Activated gamma-delta T cell treated with anti-CD3 and anti-CD28 coated beads, Interleukin-2, amount 50 U/mL, for 16 hours (primary cell): ENCODE measurements at places on chromosomes 7 and 10.

DNA sequence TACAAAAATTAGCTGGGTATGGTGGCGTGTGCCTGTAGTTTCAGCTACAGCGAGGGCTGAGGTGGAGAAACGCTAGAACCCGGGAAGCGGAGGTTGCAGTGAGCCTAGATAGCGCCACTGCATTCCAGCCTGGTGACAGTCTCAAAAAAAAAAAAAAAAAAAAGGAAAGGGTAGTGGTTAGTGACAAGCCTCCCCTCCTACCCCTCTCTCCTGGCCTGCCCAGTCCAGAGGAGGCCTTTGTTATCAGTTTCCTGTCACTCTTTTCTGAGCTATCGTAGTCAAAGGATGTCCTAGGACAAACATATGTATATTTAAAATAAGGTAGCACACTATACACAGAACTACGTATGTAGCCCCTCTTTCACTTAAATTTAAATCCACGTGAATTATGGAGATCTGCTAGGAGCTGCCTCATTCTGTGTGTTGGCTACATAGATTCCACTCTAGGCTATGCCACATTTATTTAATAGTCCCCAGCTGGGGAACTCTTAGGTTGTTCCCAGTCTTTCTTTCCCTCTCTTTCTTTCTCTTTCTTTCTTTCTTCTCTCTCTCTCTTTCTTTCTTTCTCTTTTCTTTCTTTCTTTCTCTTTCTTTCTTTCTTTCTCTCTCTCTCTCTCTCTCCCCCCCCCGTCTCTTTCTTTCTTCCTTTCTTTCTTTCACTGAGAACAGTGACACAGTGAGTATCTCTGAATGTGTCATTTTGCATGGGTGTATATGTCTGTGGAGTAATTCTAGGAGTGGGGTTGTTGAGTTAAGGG is 3.9 kb downstream of the TSPAN15 start:
- DNase-seq: no peak

DNA sequence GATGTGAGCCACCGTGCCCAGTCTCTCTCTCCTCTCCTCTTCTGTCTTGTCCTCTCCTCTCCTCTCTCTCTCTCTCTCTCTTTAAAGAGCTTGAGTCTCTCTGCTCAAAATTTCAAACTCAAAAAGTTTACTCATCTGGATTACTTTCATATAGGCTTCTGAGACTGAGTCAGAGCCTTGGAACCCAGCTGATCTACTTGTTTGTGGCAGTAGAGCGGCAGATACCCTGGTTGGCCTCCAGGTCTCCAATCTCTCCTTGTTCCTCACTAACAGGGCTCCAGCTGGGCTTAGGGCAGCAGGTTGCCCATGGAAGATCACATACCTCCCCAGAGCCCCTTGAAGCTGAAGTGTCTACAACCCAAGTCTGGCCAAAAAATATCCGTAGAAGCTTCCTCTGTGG is 51.0 kb downstream of the HHEX start:
- DNase-seq: no peak

DNA sequence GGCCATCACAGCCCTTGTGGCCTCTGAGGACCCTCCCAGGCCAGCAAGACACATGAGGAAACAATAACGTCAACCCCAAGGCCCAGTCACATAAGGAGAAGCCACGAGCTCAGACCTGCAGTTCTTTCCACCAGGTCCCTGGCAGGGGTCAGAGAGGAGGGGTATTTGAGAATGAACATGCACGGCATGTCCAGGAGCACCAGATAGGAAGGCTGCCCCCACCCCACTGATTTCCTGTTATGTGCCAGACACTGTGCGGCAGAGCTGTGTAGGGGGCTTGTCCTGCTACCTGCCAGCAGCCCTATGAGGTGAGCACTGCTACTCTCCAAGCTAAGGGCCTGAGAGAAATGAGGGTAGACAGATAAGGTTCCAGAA is 40.7 kb upstream of the ZMIZ1 start:
- DNase-seq: no peak

DNA sequence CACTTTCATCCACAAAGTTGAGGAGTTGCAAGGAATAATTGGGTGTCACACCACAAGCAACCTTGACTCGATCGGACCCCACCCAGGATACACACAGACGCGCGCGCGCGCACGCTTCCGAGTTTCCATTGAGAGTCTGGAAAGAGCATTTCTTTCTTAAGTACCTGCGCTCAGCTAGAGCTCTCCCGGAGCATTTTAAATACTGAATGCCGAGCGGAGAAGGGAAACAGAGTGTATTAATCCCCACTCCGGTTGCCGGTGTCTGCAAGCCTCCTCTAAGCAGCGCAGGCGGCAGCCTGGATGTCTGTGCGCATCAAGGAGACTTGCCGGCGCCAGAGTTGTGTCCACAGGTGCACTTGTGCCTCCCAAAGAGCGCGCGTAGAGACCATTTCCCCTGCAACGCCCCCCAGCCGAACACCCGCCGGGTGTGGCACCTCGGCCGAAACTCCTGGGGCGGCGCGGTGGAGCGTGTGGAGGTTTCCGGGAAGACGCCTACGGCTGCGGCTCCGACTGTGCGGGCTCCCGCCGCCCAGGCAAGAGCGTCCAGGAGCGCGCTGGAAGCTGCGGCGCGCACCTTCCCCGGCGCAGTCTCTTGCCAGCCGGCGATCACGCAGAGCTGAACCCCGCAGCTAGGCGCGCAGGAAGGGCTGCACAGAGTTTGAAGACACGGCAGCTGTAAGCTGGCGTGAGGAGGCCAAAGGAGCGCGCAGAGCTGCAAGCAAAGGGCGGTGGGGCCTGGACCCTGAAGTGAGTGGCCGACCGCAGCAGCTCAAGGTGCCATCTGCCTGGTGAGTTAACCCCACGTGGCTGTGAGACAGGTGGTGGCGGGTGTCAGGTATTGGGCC is 1.1 kb upstream of the FEZF1 start:
- no peak for DNase-seq

DNA sequence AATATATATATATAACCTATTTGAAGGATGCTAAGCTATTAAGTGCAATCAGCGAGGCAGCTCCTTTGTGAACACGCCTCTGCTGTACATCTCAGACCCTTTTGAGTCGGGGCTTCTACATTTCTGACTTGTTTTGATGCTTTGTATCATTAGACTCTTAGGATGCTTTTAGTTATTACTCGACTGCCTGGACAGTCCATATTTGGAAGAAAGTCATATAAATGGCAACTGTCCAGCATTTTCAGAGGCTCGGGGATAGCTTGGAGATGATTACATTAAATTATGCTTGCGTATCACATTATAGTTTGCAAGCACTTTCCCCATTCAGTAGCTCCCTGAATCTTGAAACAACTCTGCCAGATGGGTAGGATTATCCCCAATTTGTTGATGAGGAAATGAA is 257.9 kb downstream of the PTEN start:
- DNase-seq: no peak

GRCh38 chr10:22333975-22334282 is 11.4 kb upstream of the SPAG6 start:
- DNase-seq: no peak

DNA sequence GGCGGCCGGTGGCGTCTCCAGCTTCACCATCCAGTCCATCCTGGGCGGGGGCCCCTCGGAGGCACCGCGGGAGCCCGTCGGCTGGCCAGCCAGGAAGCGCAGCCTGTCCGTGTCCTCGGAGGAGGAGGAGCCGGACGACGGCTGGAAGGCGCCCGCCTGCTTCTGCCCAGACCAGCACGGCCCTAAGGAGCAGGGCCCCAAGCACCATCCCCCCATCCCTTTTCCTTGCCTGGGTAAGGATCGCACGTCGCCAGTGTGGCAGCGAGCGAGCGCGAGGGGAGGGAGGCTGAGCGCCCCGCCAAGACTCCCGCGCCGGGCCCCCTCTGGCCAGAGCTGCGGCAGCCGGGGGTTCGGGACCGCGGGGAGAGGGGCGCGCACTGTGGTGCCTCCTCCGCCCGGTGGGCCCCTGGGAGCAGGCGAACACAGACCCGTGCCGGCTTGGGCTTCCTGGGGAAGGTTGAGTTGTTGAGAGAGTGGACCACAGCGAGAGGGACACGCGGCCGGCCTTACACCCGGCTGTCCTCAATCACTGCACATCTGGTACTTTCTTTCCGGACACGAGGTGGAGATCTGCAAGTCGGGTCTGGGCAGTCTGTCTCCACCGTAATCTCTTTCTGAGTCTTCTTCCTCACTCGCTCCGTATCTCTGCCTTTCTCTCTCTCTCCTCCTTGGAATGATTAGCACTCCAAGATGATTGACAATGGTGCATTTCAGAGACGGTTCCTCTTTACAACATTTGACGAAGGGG is 652 bp downstream of the HMX2 start:
- DNase-seq: no peak

- DNase-seq: no peak
Measured at GRCh38 chr10:62870866-62871265, 54.7 kb upstream of the EGR2 start.

GRCh38 chr10:132043861-132044695 is 21.7 kb upstream of the JAKMIP3 start:
- DNase-seq: no peak

- DNase-seq: no peak
Measured at GRCh38 chr10:113498997-113499396, 53.9 kb upstream of the HABP2 start.

GRCh38 chr10:90420637-90421318 is 437.1 kb downstream of the HTR7 start:
- DNase-seq: no peak

DNA sequence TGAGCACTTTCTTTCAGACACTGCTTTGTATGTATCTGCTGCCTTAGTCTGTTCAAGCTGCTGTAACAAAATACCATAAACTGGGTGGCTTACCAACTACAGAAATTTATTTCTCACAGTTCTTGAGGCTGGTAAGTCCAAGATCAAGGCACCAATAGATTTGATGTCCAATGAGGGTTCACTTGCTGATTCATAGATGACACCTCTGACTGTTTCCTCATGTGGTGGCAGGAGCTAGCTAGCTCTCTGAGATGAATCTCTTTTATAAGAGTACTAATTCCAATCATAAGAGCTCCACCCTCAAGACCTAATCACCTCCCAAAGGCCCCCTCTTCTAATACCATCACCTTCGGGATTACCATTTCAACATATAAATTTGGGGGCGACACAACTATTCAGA is 76.6 kb upstream of the ADO start:
- no peak for DNase-seq

- DNase-seq: no peak
Measured at GRCh38 chr10:69729326-69730048, 72.2 kb upstream of the COL13A1 start.

- DNase-seq: no peak
Measured at GRCh38 chr10:30433306-30433729, 666 bp upstream of the MAP3K8 start.

DNA sequence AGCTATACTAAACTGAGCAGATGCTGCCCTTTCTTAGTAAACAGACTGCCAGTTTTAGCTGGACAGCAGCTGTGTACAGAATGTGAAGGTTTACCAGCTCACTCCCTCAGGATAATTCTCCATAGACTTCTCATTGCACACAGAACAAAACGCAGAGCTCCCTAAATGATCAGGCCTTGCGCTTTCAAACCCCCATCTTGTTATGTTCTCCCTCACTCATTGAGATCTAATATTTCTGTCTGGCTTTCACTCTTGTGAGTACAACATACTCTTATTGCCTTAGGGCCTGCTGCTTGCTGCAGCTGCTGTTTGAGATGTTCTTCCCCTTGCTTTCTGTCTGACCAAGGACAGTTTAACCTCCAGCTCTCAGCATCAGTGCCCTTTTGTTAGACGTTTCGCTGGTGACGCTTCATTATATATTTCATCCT is 17.3 kb downstream of the VWDE start:
- DNase-seq: no peak

GRCh38 chr7:23618241-23618640 is 21.1 kb downstream of the CCDC126 start:
- DNase-seq: no peak

- DNase-seq: no peak
Measured at GRCh38 chr10:84398696-84399095, 70.3 kb downstream of the CCSER2 start.

DNA sequence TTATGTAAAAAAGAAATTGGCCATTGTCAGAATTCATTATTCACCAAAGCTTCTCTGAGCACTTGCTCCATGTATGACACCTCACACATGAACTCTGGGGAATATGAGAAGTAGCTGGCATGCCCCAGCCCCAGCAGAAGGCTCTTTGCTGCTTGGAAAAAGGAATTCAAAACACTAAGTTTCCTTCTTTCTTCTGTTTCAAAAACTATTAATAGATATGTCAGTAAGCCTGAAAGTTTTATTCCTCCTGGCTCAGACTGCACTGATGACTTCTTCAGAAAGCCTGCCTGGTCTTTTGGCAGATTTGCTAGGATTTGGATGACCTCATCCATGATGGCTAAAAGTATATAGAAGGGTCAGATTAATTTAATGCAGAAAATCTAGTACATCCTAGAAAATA is 511.0 kb downstream of the GFRA1 start:
- DNase-seq: no peak

DNA sequence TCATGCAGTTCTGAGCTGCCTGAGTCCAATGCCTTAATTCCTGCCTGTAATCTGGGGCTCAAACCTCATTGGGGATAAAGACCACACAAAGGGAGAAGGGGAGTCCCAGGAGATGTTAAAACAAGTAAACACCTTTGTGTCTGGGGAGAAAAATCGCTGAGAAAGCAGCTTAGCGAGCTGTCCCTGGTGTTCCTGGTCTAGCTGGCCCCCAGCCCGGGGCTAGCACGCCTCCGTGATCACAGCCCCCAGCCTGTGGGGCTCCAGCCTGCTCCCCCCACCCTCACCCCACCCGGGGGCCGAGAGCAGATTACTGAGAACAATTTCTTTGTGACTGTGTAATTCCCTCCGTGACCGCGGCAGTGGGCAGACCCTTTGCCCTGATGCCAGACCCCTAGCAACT is 24.8 kb downstream of the DPCD start:
- no peak for DNase-seq

DNA sequence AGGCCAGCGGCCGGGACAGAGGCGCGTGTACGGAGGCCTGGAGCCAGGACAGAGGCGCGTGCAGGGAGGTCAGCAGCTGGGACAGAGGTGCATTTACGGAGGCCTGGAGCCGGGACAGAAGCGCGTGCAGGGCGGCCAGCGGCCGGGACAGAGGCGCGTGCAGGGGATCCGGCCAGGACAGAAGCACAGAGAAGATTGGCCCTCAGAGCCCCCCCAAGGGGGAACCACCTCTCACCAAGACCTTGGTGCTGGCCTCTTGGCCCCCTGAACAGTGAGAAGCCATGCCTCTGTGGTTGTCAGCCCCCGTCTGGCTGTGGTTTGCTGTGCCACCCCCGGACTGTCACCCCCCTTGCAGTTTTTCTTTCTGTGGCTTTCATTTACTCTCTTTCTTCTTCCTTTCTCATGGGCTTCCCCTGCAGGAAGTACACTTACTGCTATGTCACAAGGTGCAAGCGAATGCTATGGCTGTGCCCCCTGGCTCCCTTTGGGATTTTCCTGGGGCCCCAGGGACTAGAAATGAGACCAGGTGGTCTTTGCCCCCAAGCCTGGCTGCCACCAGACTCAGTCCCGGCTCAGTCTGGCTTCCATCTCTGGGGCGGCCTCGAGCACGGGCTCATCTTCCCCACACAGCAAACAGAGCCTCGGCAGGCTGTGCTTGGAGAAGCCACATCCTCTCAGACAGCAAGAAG is 41.1 kb downstream of the INSIG1 start:
- DNase-seq: peak; percentile 25

- no peak for DNase-seq
Measured at GRCh38 chr10:12394241-12395033, 45.1 kb downstream of the CAMK1D start.
